ENCODE measurements at places on chromosomes 13 and 19.

GRCh38 chr13:33940256-33940655, 122.3 kb downstream of the RFC3 start:
- DNase-seq: no peak

GRCh38 chr19:40423938-40424337, 1.9 kb downstream of the SERTAD1 start:
- no peak for DNase-seq

DNA sequence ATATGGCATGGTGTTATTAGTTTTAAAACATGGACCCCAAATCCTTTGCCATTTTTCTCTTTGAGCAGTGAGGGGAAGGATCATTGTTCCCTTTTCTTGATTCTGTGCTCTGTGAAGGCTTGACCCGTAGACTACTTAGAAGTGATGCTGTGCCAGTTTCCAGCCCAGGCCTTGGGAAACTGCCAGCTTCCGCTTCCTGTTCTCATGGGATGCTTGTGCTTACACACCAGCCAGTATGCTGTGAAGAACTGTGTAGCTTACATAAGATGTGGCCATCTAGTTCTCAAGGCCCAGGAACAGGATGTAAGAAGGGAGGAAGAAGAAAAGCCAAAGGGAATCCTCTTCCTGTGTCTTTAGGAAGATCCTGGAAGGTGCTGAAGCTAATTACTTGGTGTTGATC, 180.9 kb downstream of the PCCA start:
- DNase-seq: peak; percentile 27

GRCh38 chr19:2101417-2102335, 5.0 kb downstream of the IZUMO4 start:
- no peak for DNase-seq

DNA sequence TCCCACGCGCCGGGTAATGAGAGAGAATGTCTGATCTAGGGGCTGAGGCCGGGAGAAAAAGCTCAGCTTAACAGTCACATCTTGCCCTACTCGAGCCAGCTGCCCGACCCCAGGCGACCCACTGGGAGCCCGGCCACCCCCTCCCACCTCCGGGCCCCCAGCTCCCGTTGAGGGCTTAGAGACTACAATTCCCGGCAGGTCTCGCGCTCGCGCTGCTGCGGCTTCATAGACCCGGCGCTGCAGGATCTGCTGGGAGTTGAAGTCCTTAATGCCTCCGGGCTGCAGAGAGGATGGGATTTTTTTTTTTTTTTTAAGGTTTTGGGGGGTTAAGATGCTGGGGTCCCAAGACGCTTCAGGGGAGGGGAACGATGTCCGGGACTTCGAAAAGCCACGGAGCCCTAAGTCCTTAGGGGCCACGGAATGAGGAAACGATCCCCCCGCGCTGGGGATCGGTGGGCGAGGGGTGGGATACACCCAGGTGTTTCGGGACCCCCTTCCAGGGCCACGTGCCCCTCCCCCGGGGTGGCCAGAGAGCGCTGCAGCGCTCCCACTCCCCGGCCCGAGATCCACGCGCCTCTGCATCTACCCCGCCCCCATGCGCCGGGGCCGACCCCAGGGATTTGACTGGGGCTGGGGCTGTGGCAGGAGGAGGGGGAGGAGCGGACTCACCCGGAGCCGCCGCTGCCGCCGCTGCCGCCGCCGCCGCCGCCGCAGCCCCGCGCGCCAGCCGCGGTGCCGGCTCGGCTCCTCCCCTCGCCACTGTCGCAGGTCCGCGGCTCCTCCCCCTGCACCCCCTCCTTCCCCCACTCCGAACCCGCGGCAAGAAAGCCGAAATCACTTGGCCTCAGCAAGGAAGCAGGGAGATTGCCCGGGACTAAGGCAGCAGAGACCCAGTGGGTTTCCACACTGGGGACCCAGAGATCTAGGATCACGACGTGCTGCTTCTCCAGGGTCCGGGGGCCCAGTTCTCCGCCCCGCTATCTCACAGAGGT, at the start of gene SYT3:
Gene SYT3, minus strand, starts transcription at position 761 of the 992 bp plus-strand sequence. CDS start 2,470 bp downstream, outside the sequence.
- DNase-seq: no peak

- no peak for DNase-seq
These were observed 47.7 kb downstream of the MCF2L start for GRCh38 chr13:113016526-113017295.

DNA sequence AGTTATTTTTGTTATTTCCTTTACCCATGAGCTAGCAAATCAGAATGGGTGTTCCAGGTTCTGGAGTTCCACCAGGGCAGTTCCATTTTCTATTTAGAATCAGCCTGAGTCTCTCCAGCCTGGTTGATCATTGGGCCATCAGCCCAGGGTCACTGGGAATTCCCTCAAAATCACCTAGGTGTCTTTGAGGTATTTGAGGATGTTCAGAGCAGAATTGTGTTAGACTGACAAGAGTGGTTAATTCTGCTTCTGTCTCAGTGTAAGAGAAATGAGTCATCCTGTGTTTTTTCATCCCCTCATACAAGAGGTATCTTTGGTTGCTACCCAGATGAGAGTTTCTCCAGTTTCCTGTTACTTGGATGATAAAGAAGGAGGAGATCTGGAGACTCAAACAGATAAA, 11.7 kb downstream of the ZNF66 start:
- no peak for DNase-seq

- DNase-seq: no peak
These were observed 479.1 kb downstream of the SUCLA2 start for GRCh38 chr13:47521890-47522487.

DNA sequence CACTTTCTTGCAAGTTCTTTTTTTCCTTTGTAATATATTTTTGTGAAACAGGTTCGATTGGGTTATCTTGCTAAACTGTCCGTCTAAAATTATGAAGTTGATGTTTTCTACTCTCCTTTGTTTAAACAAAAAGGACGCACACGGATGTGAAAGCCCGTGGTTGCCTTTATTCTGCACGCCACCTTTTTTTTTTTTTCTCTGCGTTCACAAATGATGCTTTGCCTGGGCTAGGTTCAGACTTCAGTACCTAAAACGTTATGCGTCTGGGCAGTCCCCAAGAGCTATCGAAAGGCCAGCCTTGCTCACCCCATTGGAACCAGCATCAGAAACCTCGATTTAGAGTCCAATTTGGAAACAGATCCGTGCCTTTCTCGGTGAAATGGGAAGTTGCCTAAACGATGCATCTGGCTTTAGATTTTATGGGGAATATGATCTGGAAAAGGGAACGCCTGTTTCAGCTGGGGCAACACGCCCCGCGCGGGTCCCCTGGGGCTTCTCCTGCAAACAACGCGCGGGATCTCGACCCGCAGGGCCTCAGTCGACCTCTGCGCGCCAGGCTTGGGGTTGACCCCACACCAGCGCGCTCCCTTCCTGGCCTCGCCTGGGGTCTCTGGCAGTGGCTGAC, 113.9 kb downstream of the KCNRG start:
- no peak for DNase-seq

DNA sequence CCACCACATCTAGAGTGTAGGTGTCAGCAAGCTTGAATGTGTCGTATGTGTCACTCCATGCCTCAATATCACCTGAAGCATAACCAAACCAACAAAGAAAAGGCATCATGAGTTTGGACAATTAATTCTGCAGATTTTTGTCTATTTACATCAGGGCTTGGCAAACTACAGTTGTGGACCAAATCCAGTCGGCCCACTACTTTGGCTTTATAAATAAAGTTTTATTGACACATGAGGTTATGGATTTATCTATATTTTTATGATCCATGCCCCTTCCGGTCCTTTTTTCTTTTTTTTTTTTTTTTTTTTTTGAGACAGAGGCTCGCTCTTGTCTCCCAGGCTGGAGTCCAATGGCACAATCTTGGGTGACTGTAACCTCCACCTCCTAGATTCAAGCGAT, 9.2 kb upstream of the CABP5 start:
- no peak for DNase-seq

DNA sequence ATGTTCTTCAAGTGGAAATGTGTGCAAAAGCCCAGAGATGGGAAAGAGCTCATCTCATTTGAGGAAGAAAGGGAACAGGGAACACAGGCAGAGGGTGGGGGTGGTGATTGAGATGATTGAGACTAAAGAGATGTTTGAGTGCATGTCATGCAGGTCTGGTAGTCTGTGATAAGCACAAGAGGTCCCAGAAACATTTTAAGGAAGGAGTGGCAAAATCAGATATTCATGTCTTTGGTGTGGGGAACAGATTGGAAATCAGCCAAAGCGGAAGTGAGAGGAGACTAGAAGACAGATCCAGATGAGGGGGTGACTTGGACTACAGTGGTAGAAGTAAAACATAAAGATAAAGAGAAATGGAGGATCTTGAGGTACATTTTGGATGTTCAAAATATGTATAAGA, 39.4 kb upstream of the DACH1 start:
- no peak for DNase-seq

DNA sequence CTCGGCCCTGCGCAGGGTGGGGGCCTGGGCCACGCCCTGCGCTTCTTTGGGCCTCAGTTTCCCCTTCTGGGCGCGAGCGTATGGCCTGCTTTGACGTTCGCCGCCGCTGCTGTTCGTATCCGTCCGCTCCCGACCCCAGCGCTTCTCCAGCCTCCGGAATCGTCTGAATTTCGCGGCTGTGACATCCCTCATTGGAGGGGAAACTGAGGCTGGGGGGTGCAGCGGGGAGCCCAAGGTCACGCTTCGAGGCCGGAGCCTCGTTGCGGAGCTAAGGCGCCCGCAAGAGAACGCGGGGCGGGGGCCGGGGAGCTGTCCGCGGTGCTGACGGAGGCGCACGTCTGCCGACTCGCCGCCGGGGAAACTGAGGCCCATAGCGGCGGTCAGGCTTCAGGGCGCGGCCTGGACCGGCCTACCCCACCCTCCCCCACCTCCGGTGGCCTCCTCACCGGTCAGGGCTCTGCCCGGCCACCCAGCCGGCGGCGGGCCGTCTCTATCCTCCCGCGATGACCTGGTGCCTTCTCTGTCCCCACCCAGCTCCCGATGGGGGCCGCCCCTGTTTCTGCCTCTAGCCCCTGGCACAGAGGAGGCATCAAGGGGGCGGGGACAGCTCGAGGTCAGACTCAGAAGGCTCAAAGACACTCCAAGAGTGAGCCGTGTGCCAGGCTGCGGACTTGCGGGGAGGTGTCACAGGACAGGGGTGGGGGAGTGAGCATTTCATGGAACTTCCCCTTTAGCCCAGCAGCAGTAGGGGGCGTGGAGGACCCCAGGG, 3.0 kb upstream of the APC2 start:
- DNase-seq: no peak

DNA sequence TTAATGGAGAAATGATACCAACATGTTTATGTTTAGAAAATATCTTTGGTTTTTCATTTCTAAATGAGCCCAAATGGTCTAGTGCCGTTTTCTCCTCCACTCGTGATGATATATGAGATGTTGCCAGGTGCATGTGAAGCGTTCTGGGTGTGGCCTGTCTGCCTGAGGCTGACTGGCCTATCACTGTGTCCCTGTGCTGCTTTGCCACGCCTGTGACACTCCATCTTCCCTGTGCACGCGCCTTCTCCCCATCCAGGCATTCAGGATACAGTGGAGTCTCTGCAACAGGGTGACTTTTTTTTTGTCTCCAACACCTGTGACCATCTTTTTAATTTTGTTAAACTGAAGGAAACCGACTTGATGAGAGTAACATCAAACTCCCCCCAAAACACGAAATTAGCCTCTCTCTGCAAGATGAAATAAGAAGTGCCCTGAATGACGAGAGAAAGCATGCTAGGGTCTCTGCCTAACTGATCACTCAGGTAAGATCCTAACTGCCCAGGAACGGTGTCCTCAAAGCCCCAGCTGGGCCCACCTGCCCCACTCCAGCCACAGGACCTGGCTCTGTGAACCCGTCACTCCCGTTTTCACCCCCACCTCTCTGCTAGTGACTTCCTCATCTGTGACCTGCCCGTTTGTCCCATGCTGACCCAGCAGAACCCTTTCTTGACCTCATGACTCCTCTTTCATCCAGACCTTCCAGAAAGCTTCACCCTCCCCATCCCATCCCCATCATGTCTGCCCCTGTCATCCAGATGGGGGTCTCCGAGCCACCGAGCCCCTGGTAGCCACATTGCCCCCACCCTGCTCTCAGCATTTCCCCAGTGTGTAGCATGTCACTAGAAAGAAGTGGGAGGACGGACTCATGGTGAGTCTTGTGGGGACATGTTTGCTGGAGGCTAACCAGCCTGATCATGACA, 33.2 kb upstream of the TFDP1 start:
- DNase-seq: no peak

DNA sequence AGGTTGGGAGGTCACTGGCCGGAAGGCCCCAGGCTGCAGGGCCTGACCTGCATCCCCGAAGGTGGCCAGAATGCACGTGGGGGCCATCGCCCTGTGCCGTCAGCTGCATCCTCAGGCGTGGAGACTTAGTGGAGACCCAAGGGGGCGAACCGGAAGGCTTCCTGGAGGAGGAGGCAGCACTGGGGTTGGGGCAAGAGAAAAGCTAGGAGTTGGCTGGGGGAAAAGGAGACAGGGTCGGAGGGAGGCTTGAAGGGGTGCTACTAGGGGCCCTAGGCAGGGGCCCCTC, 1.4 kb upstream of the YJEFN3 start:
- no peak for DNase-seq

GRCh38 chr19:49210108-49210900, 52.7 kb downstream of the TRPM4 start:
- DNase-seq: no peak

- DNase-seq: no peak
These were observed 92.5 kb downstream of the TUBGCP3 start for GRCh38 chr13:112495465-112495864.

- DNase-seq: no peak
These were observed 48.4 kb upstream of the KCTD15 start for GRCh38 chr19:33748231-33748630.

DNA sequence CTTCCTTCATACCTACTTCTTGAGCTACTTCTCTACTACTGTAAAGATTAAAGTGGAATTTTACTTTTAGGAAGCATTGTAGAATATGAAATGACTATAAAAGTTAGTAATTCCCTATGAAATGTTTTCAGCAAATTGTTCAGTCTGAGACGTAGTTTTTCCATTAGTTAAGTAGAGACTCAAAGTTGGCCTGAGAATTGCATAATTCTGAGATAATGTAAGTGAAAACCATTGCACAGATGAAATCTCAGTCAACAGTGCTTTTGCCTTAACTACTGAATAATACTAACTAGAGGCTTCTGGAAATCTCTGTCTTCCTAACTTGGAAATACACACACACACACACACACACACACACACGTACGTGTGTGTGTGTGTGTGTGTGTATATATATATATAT, 125.9 kb downstream of the FGF14 start:
- no peak for DNase-seq

- DNase-seq: peak; percentile 26
These were observed 18.0 kb upstream of the PNMA8B start for GRCh38 chr19:46513461-46514236.

- no peak for DNase-seq
These were observed 6.6 kb upstream of the EML2 start for GRCh38 chr19:45645631-45646344.

- DNase-seq: no peak
These were observed 304.1 kb downstream of the ENOX1 start for GRCh38 chr13:43482641-43483040.

GRCh38 chr13:92265408-92265807, 867.0 kb downstream of the GPC5 start:
- no peak for DNase-seq

DNA sequence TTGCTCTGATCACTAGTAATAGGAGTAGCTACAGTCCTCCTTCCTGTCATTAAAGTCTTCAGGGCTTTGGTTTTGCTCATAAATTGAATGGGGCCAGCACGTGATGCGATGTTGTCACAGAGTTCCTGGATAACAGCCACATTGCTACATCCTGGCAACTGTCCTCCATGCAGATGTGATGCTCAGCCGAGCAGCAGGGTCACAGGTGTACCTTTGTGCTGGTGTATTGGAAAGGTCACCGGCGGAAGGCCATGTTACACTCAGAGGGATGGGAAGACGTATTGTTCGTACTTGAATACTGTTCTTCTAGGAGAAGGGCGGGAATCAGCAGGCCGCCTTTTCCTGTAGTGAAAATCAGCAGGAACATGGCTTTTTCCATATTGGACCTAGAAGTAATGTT, 713.8 kb upstream of the GPC6 start:
- no peak for DNase-seq
